ENCODE measurements at places on chromosomes 6 and 20.
A peak's percentile ranks its signal among the peaks of the same experiment; 100 is the strongest.

DNA sequence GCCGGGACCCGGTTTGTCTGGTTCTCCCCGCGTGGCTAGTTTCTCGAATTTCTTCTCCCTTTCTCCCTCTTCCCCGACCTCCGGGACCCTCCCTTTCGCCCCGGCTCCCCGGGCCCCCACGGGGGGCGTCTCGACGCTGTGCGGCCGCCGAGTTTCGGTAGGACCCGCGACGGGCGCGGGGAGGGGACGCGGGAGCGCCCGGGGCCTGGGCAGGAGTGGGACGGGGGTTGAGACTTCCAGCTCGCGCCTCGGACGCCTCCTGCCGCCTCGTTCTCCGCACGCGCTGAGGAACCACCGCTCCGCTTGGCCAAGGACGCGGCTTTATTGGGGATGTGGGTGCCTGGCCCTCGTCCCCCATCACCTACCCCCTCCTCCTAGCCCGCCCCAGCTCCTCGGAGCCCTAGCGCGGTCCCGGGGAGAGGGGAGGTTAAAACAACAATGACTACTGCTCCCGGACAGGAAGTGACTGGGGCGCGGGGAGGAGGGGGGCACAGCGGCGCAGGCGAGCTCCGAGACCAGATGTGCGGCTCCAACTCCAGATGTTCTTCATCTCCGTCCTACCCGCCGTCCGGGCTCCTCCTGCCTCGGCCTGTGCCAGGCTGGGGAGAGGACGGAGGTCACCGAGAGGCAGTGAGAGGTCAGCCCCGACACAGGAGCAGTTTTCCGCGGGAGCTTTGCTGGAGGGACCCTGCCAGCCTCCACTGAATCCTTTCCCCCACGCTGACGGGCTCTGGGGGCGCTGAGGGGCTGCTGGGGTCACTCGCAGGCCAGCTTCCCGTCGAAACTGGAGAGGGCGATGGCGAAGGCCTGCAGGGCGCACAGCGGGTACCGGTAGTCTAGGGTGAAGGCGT lies 917 bp upstream of the TEAD3 start:
- peak; percentile 78 for DNase-seq

DNA sequence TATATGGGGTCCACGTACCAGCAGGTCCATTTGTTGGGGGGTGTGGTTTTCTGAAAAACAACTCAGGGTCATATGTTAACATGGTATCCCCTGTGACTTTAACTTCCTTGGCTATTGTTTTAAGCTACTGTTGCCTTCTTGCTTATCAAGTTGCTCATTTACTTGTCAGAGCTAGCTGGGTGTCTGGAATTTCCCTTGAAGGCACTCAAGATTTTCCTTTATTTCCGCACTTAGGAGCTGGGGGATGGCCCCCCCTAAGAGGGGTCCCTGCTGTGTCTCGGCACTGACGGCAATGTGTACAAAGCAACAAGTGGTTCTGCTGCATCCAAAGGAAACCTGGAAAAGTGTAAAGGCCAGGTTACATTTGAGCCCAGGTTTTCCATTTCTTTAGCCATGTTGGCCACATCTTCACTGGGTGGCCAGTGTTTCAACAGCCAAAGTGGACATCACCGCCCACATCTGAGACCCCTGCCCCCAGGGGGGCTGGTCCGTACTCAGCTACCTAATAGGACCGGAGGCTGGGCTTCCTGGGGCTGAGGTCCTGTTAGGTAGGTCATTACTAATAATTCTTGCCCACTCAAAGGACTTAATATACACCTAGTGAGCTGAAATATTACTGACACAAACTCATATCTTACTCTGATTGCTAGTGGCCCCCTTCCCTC lies 24.8 kb upstream of the SYNDIG1 start:
- no peak for DNase-seq

GRCh38 chr6:139376017-139376330 lies 1.5 kb upstream of the CITED2 start:
- DNase-seq = peak; percentile 49

DNA sequence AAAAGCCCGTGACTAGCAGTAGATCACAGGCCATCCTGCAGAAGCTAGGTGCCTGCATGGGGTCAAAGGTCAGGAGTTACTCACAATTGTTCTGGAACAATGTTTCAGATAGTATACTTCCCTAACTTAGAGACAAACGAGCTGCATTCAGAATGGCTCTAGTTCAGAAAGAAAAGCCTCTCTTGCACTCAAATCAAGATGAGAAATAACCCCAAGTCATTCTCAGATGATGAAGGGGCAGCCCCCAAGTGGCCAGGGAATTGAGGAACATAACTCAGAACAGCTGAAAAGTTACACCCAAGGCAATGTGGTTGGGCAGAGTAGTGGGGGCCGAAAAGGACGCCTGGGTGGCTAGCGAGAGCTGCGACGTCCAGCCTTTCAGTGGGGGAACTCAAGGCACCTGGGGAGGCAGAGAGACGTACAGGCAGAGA lies 27.8 kb downstream of the FYN start:
- peak; percentile 15 for DNase-seq

DNA sequence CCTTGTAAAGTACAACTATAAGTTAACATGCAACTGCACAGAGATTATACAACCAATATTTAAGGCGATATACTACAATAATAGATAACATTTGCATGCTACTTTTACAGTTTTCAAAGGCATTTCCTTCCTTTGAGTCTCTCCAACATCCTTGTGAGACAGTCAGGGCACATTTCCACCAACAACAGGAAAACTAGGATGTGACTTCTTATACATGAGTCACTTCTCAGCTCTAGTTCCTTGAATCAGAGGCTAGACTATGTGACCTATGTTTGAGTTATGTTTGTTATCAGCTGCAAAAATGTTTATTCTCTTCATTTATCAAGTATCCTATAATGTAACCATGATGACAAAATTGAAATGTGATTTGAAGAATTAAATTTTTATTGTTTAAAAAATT lies 51.7 kb upstream of the TFAP2D start:
- no peak for DNase-seq

- DNase-seq = peak; percentile 79
Observed at GRCh38 chr6:3414327-3415081, 42.3 kb downstream of the SLC22A23 start.

DNA sequence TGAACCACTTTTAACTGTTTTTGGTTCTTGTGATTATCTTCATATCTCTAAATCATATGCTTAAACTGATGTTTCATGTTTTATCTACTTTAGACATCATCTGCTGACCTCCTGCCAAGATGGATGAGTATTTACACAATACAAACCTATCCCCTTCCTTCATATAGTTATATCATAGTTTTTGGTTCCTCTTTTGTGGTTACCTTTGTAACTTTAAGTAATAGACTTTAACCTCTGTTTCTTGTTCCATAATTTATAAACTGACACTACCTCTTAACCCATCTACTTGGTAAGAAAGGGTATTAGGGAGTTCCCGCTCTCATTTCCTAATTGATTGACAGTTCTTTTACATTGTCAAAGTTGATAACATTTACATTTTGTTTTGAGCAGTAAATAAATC lies 11.9 kb downstream of the PCMT1 start:
- DNase-seq = no peak

- no peak for DNase-seq
Observed at GRCh38 chr6:159061805-159062563, 17.2 kb upstream of the TAGAP start.

DNA sequence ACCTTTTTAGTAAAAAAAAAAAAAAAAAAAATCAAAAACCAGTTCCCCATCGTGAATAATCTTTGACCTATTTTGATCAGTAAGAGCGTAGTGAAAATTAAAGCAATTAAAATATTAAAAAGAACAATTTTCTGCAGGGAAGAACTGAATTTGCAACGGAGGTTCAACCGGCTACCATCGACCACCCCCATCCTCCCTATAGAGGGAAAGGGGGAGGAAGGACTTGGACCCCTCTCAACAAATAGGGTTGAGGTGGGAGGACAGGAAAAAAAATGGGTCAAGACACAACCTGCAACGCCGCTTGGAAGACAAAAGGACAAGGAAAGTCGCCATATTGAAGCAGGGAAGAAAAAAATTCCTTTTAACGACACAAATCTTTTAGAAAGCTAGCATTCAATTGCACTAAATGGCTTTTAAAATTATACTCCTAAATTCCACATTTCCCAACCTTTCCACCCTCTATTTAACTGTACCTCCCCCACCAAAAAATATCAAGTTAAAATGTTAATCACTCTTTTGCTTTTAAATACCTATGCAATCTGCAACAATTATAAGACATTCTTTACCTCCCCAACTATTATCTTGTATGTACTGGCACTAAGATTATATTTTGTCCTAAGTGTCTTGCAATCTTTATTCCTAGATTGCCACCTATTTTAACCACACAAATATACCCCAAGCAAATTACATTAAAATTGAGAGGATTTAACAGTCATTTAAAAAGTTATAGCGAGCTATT lies 1.7 kb downstream of the PPP1R10 start:
- DNase-seq = peak; percentile 75

- DNase-seq = no peak
Observed at GRCh38 chr6:152386131-152386530, 251.0 kb downstream of the SYNE1 start.

- no peak for DNase-seq
Observed at GRCh38 chr6:49866485-49866943, at the start of gene CRISP1. TSS of gene CRISP1 (minus strand) at chr6:49866535. CDS start at chr6:49857400, 9,135 bp downstream.

GRCh38 chr6:14444295-14444972 lies 326.9 kb downstream of the CD83 start:
- DNase-seq = no peak

DNA sequence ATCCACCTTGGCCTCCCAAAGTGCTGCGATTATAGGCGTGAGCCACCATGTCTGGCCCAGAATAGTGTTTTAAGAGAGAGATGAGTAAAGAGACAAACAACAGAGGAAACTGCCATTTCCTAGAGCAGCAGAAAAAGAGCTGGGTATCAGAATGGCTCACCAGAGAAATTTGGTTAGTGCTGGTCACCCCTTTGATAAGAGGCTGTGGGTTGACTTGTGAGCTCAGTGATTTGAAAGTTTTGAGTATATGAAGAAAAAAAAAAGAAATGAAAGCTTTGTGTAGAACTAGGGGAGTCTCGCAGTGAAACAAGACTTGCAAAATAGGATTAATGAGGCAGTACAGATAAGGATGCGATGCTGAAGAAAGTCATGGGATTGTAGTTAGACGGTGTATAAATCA lies 29.6 kb downstream of the MGME1 start:
- no peak for DNase-seq

DNA sequence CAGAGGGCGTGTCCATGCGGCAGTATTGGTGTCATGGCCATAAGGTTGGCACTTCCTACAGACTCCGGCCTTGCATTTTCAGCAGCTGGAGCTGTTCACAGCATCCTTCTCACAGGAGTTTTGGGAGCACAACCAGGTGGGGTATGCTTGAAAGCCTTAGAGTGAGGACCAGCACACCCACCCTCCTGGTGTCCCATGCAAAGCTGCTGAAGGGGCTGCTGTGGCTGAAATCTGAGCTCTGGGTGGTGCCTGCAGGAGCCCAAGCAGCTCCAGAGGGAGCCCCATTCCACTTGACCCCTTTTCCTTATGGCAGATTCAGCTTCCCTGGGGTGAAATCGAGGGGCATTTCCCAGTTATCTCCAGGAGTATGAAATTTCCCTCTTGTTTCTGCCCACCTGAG lies 74.0 kb upstream of the BHLHE23 start:
- DNase-seq = no peak

- peak; percentile 59 for DNase-seq
Observed at GRCh38 chr6:166008441-166009369, 158.9 kb downstream of the TBXT start.

GRCh38 chr6:162750776-162751175 lies 23.0 kb downstream of the PACRG start:
- peak; percentile 6 for DNase-seq

DNA sequence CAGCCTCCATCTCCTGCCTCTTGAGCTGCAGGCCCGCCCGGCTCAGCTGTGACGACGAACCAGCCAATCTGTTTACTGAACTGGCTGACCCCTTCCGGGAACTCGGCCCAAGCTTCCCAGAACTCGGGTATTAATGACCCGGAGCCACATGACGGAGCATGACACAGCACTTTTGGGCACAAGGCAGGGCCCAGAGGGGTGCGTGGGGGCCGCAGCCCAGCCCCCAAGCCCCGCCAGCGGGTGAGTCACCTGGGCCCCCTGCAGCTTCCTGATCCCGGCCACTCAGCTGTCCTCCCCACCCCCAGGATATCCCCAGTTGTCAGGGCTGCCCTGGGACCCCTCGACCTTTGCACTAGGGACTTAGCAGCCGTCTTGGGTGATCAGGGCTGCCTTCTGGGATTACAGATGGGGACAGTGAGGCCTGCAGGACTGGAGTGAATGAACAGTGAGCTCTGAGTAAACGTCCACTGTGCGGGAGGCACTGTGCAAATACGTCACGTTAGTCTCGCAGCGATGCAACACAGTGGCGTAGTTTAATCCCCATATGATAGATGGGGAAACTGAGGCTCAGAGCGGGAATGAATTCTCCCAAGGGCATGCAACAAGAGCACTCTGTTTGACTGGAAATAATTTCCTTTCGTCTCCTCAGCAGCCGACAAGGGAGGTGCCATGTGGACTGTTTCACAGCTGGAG lies 102.1 kb downstream of the CEBPB start:
- peak; percentile 85 for DNase-seq

- no peak for DNase-seq
Observed at GRCh38 chr20:45408646-45409213, 641 bp downstream of the DBNDD2 start.

DNA sequence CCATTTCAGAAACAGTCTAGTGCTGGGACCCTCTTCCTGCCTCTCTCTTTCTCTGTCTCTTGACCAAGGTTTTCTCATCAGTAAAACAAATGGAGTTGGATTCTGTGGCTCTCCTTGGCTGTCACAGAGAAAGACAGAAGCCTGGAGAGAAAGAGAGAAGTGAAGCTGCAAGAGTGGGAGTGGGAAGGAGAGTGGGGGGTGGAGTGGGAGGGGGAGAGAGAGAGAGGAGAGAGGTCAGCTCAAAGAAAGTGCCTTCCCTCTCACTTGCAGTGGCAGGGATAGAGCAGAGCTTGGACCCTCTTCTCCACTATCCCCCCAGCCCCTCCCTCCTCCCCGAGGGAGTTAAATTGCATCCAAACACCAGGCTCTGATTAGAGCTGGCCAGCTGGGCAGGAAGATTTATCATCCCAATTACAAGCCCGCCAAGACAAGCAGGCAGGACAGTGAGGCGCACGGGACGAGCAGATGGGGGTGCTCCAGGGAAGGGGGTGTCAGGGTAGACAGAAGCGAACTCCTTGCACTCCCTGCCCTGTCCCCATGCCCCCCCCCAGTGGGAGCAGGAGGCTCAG lies 74.3 kb downstream of the CD40 start:
- DNase-seq = no peak

DNA sequence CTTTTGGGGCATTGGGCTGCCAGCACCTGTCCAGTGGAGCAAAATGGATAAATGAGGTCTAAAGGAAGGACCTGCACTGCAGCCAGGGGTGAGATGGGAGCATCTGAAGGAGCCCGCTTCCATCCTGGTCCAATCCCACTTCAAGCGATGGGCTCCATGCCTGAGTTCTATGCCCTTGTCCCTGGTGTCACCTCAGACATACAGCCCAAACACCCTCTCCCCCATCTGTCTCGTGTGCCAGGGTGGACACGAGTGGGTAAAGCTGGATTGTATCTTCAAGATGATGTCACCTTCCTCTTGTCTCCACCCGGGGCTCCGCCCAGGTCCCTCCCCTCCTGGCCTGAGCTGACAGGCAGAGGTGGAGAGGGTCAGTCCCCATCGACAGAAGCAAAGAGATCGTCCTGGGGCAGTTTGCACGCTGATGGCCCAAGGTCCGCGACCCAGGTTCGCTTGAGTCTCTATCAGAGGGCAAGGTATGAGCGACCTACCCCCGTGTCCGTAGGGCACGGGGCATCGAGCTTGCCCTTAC lies 544 bp downstream of the SMIM29 start:
- peak; percentile 68 for DNase-seq

All from hepatocyte (in vitro differentiated cells).